ENCODE measurements at places on chromosomes 16 and 17.

- DNase-seq, result no peak
These were observed 2.0 kb upstream of the ZACN start for GRCh38 chr17:76076765-76077583.

DNA sequence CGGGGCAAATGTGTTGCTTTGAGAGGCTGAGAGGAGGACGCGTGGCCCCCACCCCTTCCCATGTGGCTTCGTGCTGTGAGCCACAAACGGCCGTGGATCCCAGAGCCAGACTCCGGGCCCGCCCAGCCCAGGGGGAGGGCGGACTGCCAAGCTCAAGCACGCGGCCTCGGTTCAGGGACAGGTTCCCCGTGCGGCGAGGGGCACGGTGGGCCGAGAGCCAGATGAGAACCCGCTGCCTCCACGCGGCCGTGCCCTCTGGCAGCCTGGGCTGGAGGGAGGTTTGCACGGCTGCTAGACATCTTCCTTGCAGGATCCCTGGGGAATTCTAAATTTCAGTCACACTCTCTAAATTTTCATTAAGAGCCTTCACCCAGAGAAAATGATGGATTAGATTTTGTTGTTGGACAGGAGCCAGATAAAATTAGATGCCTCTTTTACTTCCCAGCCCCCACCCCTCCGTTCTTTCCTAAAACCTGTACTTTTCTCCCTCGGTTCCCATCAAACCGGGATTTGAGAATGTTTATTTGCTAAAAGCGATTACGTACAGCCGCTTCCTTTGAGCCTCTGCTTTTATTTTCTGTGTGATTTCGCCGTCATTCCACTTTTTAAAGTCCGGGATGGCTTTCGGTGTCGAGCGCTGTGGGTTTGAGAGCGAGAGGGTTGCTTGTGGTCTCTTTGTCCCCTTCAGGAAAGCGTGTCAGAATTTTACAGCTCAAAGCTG lies 25.0 kb upstream of the GNG13 start:
- no peak for DNase-seq

- no peak for DNase-seq
These were observed 16.3 kb upstream of the COX10 start for GRCh38 chr17:14052886-14053615.

- no peak for DNase-seq
These were observed 22.2 kb downstream of the CLEC19A start for GRCh38 chr16:19307587-19308241.

DNA sequence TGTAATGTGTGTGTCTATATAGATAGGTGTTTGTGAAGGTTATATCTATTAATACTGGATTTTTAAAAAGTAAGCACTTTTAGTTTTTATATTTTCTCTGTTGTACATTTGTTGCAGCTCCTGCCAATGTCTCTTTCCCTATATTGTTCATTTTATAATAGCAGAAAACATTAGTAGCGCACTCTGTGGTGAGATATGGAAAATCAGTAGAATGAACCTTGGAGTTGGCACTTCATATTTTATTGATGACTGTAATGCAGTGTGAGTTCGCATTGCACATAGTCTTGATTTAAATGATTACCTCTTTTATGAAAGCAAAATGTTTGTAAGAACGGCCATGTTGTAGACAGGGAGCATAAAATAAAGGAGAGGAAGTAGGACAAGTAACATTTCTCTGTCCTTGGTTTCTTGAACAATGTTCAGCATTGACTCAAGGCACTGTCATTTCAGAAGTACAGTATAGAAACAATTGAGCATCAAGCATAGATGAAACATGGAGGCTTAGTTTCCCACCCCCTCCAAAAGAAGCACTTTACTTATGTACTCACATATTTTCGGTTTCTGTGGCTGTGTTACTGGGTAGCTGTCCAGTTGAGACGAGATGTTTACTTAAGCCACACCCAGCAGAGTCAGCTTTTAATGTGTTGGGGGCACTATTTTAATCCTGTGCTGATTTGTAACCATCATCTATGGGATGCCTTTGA lies 74.0 kb downstream of the TANC2 start:
- DNase-seq, result no peak

GRCh38 chr17:31743797-31744196 lies 115.2 kb downstream of the COPRS start:
- peak; percentile 36 for DNase-seq

GRCh38 chr17:15231851-15232516 lies 33.1 kb downstream of the PMP22 start:
- DNase-seq, result no peak

GRCh38 chr17:31307640-31308039 lies 6.2 kb downstream of the EVI2B start:
- no peak for DNase-seq

- peak; percentile 42 for DNase-seq
These were observed 3.6 kb upstream of the USP7 start for GRCh38 chr16:8967132-8967821.

DNA sequence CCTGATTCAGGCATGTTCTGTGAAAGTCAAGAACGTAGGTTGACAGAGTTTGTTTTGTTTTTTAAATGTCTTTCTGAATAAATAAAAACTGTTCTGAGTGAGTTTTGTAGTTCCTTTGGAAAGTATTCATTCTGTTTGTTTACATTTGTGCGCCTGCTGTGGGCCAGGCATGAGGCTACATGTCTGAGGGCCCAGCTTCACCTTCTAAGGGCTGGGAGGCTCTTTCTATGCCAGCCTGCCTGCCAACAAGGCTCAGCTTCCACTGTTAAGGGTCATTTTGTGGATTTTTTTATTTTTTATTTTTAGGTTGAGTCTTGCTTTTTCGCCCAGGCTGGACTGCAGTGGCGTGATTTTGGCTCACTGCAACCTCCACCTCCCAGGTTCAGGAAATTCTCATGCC lies 6.1 kb downstream of the WWOX start:
- no peak for DNase-seq

DNA sequence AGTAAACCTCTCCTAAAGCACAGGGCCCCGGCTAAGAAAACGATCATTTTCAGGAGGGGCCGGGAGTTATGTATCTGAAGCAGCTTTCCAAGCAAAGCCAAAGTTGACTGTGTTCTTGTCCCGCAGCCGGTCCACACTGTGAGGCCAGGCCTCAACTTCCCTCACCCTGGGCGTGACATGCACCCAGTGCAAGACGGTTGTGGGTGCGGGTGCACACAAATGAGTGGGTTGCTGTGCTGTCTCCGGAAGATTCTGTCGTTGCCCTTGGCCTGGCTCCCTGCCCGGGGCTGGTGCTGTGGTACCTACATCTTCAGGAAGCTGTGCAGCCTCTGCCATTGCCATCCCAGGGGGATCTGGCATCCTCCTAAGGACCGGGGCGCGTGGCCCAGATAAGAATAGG lies 16.6 kb downstream of the MLYCD start:
- DNase-seq, result no peak

- no peak for DNase-seq
These were observed 37.7 kb downstream of the GINS2 start for GRCh38 chr16:85650844-85651628.

GRCh38 chr17:67279115-67279514 lies 34.1 kb upstream of the HELZ start:
- DNase-seq, result no peak

DNA sequence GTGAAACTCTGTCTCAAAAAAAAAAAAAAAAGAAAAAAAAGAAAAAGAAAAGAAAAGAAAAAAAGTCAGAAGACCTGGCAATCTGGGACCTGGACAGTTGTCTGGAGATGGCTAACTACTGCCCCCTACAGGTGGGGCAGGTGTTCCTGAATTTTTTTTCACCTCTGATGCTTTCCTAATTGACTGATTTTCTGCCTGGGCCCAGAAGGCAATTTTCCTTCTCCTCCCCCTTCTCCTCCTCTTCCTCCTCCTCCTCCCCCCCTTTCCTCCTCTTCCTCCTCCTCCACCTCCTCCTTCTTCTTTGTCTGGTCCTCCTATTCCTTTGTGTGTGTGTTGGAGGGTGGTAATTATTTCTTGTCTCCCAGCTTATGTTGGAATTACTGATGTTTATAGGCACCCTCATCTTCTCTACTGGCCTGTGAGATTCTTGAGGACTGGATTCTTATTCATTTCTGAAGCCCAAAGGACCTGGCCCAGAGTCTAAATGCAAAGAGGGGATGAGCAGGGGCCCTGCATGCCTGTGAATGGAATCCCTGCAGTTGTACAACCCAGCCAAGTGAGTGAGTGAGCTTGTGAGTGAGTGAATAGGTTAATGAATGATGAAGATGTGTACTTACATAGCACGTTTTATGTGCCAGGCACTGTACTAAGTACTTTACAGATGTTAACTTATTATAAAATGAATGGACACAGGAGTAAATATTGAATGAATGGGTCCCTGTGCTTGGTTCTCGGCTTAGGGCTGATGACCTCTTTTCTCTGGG lies 26.9 kb downstream of the IRX5 start:
- DNase-seq, result peak; percentile 2

- DNase-seq, result peak; percentile 40
These were observed 4.9 kb downstream of the CDK3 start for GRCh38 chr17:76005263-76006149.

DNA sequence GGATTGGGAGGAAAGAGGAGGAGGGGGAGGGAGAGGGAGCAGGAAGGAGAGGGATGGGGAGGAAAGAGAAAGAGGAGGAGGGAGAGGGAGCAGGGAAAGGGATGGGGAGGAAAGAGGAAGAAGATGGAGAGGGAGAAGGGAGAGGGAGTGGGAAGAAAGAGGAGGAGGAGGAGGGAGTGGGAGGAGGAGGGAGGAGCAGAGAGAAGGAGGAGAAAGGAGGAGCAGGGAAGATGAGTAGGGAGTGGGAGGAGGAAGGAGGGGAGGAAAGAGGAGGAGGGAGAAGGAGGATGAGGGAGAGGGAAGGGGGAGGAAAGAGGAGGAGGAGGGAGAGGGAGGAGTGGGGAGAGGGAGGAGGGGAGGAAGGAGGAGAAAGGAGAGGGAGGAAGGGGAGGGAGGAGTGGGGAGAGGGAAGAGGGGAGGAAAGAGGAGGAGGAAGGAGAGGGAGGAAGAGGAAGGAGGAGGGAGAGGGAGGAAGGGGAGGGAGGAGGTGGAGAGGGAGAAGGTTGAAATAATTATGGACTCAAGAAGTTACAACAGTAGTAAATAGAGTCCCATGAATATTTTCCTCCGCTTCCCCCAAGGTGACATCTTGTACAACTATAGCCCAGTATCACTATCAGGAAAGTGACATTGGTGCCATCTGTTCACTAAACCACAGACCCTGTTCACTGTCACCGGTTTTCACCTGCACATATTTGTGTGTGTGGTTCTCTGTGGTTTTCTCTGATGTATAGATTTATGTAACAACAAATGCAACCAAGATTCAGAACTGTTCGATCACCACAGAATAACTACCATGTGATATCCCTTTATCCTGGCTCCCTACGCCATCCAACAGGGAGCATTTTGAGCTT lies 325.3 kb upstream of the EEF2KMT start:
- DNase-seq, result no peak

GRCh38 chr17:2386400-2387085 lies 14.3 kb downstream of the MNT start:
- DNase-seq, result no peak

DNA sequence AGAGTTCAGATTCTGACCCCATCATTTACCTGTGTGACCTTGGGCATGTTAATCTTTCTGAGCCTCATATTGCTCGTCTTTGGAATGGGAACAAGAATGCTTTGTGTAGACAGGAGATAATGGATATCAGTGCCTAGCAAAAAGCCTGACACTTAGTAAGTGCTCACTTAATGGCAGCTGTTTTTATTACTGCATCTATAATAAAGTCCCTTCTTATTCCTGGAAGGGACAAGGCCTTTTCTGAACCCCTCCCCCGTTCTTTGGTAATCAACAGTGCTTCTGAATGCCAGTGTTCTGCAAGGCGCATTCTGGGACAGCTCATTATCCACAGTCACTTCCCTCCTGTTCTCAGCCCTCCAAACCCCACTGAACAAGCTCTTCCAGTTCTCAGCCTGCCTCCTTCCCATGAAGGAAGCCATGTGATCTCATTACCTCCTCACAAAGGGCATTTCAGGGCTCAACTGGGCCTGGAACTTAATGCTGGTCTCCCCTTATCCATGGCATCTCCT lies 25.1 kb upstream of the SUPT4H1 start:
- no peak for DNase-seq

GRCh38 chr17:21090902-21091618 lies 35.7 kb upstream of the DHRS7B start:
- DNase-seq, result no peak

DNA sequence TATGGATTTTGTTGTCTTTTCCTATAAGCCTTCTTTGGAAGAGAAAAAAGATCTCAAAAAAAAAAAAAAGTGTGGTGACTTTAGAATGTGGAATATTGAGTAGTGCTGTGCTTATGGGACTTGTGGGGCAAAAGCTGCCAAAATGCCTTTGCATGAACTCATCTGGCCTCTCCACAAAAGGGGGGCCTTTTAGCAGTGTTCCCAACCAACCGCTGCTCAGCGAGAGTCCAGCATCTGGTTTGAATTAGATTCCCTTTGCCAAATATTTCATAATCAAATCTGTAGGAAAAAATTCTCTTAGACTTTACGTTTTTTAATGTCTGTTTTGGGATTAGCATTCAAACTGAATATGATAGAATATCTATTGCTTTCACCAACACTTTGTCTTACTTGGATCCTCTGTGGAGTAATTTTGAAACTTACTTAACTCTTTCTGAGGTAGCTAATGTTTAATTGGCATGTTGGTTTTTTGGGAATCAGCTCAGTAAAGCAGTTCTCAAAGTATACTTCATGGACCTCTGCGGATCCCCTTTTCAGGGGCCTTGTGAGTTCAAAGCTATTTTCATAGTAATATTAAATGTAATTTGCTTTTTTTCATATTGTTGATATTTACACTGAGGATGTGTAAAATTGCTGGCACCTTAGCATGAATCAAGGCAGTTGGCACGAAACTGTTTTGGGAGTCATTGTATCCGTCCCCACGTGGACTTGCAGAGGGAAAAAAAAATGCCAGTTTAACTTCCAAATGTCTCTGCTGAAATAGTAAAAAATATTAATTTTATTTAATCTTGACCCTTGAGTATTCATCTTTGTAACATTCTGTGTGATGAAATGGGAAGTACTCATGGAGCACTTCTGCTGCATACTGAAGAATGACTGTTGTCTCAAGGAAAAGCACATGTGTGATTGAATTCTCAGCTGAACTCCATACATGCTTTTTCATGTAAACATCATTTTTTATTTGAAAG lies 34.7 kb upstream of the VPS4A start:
- DNase-seq, result no peak

DNA sequence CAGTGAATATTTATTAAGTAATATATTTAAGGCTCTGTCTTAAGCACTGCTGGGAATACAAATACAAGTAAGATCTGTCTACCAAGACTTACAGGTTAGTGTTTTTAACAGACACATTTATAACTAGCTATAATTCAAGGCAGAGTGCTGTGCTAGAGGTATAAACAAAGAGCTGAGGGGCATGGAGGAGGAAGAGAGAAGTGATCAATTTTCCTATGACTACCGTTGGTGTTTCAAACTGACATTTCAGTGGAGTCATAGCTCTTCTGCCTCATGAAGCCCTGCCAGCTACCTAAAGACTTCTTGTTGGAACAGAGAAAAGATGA lies 79.9 kb downstream of the CYB561 start:
- DNase-seq, result no peak

GRCh38 chr17:48647103-48647962 lies 21.2 kb upstream of the HOXB9 start:
- DNase-seq, result no peak

Data from GDM1 (cell line).